H7 (cell line): ENCODE measurements at places on chromosomes 2 and 18.

GRCh38 chr2:229453230-229453629 lies 182.1 kb upstream of the PID1 start:
- no peak for DNase-seq

GRCh38 chr2:79717364-79718007 lies 204.6 kb downstream of the CTNNA2 start:
- peak; percentile 14 for DNase-seq

DNA sequence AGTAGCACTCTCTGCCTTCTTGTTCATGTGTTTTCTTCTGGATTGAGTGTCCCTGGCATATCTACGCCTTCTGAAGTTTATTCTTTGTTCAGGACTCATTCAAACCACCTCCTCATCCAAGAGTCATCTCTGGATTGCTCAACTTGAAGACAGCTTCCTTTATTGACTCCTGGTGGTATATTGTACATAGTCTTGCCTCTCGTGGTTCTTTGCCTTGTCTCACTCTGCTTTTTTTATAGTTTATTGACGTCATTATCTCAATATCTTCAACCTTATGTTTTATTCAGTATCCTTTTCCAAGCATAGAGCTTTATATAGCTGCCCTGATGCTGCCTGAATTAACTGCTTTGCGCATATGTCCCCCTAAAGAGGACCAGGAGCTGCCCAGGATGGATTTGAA lies 161.7 kb downstream of the INSIG2 start:
- DNase-seq, result no peak

GRCh38 chr2:207032490-207032889 lies 93.2 kb downstream of the CPO start:
- no peak for DNase-seq

- DNase-seq, result no peak
Measured at GRCh38 chr2:219451661-219452360, 17.2 kb downstream of the SPEG start.

DNA sequence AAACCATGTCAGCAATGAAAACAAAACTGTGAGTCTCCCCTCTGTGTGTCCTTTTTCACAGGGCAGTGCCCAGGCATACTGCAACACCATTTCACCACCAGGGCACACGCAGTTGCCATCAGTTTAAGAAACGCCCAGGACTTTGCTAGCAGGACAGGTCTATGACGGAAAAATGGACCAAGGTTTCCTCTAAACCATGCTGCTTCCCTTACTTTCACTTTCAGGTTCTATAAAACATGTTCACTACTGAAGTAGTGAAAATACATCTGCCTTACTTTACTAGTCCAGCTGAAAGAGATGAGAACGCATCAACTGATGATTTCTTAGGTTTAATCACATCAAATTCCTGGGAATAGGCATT lies 110.5 kb downstream of the TCF4 start:
- DNase-seq, result no peak

- DNase-seq, result no peak
Measured at GRCh38 chr18:35000457-35000856, 40.8 kb upstream of the MAPRE2 start.

DNA sequence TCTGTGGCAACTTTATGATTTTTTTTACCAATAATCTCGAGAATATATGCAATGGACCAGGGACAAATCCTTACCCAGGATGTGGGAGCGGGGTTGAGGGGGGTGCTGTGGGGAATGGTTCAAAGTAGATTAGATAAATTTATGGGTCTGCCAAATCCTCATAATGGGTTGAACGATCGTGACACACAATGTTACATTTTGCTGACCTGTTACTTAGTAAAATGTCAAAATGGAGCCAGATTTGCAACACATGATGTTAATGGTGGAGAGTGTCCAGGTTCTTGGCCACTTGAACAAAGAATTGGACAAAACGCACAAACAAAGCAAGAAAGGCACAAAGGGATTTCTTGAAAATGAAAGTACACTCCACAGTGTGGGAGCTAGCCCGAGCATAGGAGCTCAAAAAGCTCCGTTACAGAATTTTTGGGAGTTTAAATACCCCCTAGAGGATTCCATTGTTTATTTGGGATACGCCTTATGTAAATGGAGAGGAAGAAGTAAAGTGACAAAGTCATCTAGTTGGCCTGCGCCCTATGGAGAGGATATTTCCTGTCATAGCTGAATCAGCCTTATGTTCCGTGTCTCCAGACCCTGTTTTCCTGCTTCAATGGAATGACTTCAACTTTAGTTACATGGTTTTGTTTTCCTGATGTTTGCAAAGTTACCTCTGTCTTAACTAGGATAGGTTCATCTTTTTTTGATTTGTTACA lies 776.0 kb downstream of the DCC start:
- no peak for DNase-seq

DNA sequence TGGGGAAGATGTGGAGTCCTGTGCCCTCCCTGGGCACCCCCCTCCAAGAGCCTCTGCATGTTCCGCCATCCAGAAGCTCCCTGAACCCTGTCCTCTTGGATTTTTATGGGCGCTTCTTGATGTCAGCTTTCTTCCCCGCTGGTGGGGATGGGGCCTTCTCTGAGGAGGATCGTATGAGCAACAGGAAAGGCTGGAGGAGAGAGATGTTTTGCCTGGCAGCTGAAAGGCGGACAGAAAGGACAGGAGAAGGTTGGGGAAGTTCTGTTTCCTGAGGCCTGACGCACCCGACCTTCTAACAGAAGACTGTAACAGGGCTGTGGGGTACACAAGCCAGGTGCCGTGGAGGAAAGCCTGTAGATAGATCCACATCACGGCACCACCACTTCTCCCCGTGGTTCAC lies 238.8 kb downstream of the LDLRAD4 start:
- no peak for DNase-seq
